ENCODE measurements at places on chromosomes 7 and 10.
A peak's percentile ranks its signal among the peaks of the same experiment; 100 is the strongest.

- no peak for DNase-seq
Measured at GRCh38 chr10:88896372-88896993, 16.4 kb downstream of the STAMBPL1 start.

- no peak for DNase-seq
Measured at GRCh38 chr7:23397241-23397640, 73.0 kb downstream of the IGF2BP3 start.

DNA sequence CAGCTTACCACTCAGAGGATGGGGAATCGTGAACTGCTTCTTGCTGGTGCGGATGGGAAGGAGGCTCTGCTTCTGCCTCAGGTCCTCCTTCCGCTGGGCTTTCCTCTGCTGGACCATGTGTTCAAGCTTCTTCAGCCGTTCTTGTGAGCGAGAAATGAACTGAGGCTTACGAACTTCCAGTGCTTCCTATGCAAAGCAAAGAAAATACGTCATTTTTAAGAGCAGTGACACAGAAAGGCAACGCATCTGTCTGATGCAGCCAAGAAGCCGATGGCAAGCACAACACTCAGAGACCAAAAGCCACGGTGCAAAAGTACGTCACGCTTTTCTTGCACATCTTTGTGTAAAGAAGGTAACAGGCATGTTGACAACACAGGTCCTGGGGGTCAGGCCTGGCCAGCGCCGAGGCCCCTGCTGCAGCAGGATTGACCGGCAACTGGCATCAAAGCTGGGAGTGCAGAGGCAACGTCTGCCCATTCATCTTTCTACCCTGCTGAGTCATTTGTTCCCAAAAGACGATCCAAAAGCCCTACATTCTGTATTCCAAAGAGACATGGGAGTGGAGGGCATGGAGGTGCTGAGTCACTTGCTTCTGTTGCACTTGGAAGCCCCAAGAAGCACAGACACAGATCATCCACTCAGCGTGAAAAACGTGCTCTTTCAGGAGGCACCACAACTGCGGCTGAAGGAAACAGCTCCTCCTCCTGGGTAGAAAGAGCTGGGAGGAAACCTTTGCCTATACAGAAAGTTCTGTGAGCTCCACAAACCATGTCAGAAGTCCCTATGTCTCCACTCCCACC lies 71.0 kb upstream of the ADAM12 start:
- DNase-seq, result no peak

DNA sequence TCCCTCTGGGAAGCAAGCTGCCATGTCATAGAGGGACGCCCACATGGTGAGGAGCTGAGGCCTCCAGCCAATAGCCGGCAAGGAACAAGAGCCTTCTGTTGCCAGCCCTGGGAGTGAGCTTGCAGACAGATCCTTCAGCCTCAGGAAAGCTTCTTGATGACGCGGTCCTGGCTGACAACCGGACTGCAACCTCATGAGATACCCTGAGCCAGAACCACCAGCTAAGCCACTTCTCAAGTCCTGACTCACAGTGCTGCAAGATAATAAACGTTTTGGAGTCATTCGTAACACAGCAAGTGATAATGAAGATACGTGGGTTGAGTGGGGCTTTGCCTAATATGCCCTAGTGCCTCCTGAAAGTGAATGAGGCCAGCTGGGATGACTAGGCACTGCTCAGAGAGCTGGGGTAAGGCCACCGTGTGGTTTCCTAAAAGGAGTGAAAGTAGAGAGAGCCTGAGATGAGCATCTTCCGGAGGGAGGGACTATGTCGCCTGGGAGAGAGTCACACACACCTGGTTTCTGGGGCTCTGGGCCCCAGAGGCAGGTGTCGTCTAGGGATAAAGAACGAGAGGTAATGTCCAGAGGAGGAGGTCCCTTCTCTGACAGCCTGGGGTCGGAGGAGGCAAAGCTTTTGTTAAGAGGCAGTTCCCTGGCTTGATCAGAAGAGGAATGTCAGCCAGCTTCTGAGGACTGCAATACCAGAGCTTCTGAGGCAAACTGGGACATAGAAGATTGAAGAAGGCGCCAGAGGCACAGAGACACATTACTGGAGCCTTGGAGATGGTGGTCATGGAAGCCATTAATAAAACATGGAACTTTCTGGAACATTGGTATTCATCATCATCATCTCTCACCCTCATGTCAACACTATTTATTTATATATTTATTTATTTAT lies 53.6 kb downstream of the PYROXD2 start:
- peak; percentile 6 for DNase-seq

DNA sequence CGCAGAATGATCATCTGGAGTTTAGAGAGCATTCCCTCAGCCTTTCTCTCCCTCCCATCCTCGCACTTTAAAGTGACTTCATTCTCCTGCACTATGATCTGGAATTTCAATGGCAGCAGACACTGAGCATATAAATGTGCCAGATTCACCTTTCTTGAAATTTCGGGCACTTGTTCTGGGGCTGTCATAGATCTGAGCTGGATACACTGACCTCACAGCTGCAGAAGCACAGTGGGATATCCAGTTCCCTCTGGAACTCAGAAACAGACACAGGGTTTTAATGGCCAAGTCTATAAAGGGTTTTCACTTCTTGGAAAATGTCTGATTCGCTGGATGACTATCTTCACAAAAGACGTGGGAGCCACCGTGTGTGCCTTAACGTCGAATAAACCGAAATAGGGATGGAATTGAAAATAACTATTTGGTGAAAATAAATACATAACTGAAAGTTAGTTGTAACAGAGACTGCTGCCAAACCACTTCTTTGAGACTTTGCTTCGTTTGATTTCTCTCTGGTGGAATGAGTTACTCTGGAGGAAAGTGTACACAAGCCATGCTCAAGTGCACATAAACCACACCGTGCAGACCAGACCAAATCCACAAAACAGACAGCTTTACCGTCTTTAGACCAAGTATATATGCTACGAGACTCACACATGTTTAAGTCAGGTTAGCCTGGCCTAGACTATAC lies 126.1 kb downstream of the SVIL start:
- no peak for DNase-seq

DNA sequence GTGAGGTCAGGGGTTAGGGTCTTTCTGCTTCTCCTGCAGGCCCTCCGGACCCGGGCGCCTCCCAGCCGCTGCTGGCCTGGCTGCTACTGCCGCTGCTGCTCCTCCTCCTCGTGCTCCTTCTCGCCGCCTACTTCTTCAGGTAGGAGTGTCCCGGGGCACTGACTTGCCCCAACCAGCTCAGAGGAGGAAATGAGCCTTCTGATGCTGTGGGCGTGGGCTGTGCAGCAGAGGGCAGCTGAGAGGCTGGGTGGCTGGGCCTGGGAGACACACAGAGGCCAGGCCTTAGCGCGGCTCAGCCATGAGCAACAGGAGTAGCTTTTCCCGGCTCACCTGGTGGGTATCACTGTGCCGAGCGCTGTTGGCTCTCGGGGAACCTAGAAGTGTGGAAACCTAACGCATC lies 78.9 kb downstream of the MKI67 start:
- DNase-seq, result peak; percentile 76

DNA sequence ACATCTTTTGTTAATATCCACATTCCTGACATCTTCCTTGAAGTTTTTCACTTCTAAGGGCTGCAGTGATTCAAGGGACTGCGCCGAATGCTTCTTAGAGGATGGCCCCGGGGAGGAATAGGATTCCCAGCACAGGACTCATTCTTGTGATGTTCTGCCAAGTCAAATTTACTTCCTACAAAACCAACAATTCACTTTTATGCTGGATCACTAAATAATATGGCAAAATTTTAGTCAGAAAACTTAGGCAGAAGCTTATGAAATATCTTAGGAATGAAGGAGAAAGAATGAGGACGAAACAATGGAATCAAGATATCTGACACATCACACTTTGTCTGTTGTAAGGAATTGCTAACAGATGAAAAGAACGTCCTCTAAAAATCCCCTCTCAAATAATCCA lies 151.5 kb downstream of the JAZF1 start:
- no peak for DNase-seq

DNA sequence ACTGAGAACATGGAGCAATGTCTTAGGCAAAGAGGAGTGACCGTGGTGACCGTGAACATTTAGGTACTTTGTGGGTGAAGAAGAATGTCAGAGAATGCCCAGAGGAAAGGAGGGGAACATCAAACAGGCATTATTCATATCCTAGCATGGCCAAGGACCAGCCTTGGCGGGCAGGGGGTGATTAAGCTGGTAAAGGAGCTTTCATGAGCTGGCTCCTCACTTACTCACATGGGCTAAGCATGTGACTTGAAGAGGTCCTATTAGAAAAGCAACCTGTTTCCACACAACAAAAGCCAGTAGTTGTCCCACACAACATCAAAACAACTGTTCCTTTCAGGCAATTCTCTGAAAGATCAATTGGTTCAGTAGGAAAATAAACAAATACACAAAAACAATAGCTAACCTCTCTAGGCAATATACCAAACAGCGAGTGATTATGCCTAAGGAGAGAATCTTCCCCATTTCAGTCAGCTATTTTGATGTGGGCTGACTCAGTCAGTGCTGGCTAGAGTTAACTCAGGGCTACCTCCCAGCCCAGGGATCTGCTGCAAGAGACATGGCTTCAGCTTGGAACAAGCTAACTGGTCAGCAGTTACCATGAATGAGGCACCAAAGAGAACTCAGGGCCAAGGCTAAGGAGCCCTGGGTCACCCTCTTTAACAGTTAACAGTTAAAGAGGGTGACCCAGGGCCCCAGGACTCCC lies 283.5 kb downstream of the ARHGAP12 start:
- DNase-seq, result no peak

GRCh38 chr7:109101332-109101731 lies 531.7 kb downstream of the DNAJB9 start:
- DNase-seq, result no peak

- DNase-seq, result no peak
Measured at GRCh38 chr10:48224979-48225560, 49.4 kb downstream of the FRMPD2 start.

DNA sequence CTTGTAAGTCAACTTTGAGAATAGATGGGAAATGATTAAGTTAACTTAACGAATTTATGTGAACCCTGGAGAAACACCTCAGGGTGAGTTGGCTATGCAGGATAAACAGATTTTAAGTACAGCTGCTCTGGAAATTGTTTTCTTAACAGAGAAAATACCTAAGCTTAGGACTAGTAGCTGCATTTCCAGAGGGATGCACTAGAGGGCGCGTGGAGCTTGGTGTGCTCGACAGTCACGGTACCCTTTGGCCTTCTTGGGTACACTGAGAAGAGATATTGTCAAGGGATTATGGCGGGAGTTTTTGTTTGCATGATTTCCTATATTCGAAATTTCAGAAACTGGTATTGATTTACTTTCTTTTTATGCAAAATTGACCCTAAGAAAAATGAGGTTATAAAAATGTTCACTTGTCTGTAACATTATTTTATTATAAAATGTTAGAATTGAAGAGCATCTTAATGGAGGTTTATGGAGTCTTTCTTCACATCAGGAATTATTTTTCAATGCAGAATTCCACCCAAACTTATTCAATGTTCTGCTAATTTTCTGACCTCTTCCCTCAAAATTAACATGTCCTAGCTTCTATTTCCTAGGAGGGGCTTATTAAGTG lies 58.4 kb upstream of the MYO3A start:
- peak; percentile 19 for DNase-seq

DNA sequence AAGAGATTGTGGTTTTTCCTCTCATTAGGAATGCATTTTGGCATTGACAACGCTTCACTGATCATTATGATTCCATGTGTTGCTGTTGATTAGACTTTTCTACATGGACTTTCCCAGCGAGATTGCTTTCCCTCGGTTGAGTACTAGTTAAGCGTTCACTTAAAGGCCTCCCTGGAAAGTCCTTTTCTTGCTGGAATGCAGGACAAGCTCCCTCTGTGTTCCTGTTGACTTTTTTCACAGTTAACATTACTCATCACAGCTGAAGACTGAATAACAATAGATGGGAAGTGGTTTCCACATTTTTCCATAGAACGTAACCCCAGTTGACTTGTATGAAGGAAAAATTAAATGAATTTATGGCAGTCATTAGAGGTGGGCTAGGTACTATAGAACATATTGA lies 2.6 kb upstream of the CAV1 start:
- no peak for DNase-seq

DNA sequence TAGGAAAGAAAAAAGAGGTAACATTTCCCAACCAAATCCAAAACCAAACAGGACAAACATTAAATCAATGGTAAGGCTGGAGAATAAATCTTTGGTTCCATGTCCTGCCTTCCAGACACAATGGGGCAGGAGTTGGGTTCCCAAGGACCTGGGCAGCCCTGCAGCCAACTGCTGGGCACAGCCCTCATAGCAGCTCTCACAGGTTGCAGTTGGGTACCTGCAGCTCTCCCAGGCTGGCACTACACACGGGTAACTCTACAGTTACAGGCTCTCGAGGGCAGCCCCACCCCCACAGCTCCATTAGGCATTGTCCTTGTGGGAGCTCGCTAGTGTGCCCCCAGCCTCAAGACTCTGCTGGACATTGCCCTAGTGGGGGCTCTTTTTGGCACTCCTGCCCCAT lies 7.5 kb downstream of the GRB10 start:
- DNase-seq, result no peak

Data from stimulated activated CD4-positive, alpha-beta T cell treated with anti-CD3 and anti-CD28 coated beads, Interleukin-12 subunit alpha, Interleukin-12 subunit beta, amount 100 ng/mL, for 24 hours (primary cell).